ENCODE measurements at places on chromosomes 11 and 22.

- DNase-seq: no peak
Measured at GRCh38 chr22:19213001-19213400, 34.5 kb upstream of the SLC25A1 start.

- no peak for DNase-seq
Measured at GRCh38 chr11:124762624-124763155, 600 bp upstream of the ESAM start.

GRCh38 chr11:130980071-130980862 lies 64.0 kb upstream of the SNX19 start:
- no peak for DNase-seq

DNA sequence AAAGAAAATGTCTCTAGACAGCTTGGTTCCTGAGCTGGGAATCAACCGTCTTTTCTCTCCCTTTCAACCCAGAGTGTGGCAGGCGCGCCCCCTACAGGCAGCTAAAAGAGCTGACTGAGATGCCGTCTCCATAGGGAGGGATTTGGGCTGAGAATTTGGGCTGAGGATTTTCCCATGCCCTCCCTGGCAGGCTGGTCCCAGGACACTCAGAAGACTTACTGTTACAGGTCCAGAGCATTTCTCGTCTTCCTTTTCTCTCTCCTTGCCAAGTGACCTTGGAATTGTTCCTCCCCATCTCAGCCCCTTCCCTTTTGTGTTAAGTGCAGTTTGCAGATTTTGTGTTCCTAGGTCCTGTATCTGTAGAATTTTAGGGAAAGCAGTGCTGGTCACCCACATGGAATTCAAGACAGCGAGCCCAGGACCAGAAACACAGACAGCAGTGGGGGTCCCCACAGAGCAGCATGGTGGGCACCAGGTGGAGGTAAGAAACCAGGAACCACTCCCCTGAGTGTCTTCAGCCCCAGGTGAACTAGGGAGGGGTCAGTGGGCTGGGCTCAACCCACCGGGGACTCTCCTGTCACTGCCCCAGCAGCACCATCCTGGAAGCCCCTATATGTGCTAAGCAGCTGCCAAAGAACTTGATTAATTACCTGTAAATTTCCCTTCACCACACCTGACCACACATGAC lies 9.9 kb upstream of the IGLL5 start:
- peak; percentile 36 for DNase-seq

DNA sequence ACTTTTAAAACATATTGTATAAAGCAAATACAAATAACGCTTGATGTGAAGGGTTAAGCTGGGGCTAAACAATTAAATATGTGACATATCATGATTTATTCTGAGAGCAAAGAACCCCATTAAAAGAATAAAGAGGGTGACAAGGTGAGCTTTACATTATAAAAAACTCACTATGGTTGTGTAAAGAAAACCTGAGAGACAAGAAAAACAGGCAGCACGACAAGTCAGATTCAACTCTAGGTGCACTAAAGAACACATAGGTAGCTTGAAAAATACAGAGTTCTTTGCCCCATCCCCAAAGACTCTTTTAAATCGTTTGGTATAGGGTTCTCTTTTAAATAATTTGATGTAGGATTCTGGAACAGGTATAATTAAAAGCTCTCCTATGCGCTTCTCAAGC lies 63.5 kb downstream of the LUZP2 start:
- DNase-seq: no peak

DNA sequence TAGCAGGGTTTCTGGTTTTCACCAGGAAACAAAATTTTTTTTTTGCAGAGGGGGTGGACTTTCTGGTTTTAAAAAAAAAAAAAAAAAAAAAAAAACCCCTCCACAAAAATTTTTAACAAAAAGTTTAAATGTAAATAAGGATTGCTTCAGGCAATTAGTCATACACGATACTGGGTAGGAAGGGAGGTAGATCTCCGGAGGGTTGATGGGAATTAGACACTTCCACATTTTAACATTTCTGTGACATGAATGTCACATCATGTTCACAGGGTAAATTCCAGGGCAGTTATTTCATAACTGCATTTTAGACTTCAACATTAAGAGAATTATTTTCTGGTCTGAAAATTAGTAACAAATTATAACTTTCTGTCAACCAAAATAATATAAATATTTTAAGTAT lies 15.9 kb downstream of the NUP98 start:
- DNase-seq: no peak

DNA sequence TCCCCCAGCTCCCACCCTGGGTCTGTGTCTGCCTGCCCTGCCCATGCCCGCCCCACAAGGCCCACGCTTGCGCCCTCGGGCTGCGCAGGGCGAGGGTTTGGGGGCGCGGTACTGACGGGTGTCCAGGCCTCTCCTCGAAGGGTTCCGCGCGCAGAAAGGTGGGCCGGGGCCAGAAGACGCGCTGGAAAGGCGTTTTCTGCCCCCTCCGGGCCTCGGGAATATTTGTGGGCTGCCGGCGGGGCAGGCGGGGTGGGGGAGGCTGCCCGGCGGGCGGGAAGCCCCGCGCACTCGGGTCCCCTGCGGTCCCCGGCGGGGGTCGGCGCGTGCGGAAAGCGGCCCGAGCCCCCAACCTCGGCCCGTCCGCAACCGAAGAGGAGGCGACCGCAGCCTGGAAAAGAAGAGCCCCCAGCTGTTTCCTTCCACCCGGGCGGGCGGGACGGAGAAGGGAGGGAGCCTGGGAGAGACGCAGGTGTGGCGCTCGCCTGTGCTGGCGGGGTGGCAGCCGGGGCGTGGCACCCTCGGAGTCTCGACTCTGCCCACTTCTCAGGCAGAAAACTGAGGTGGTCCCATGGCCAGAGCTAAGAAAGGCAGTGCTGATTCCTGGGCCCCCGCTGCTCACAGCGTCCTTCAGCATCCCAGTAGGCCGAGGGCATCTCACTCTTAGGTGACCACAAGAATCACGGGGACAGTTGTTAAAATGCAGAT lies 59.0 kb downstream of the THAP12 start:
- no peak for DNase-seq

DNA sequence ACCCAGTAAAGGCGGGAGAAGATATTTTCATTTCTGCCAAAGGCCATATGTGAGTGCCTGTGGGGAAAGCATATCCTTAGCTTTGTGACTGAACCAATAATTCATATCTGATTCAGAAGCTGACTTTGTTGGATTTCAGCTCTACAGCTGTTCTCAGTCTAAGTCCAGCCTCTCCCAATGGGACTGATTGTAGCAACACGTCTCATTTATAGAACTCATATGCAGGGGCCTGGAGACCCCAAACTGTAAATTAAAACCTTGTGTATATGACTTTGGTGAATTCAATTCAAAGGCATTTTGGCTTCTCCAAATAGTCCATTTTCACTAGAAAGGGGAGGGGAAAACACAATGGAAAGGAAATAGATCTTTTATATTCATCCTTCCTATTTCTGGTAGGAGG lies 250.4 kb upstream of the SORL1-AS1 start:
- DNase-seq: no peak

DNA sequence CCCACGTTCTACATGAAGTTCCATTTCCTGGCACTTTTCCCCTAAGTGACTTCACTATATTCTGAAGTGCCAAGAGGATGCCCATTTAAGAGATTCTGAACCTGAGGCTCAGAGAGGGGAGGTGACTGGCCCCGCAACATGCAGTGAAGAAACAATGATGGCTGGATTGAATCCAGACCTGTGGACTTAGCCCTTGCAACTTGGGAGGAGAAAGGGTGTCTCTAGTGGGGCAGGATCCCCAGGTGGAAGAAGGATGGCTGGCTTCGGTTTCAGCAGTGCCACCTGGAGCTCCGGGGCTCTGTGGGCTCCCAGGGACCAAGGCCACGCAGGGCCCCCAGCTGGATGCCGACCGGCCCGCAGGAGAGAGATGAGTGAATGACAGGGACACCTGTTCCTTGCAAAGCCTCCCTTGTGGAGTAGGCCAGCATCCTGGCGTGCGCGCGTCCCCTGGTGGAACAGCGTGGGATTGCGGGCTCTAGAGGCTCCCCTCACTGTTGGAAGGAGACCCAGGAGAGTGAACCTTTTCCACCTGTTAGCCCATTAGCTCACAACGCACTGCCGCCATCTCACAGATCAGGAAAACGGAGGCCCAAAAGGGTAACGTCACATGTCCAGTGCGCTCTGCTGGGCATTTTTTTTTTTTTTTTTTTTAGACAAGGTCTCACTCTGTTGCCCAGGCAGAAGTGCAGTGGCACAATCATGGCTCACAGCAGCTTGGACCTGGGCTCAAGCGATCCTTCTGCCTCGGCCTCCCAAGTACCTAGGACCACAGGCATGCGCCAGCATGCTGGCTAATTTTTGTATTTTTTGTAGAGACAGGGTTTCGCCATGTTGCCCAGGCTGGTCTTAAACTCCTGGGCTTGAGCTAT lies 104.7 kb downstream of the KIAA1671 start:
- DNase-seq: no peak

- no peak for DNase-seq
Measured at GRCh38 chr11:64534950-64535349, 56.1 kb upstream of the SLC22A12 start.

GRCh38 chr11:111259896-111260295 lies 14.4 kb downstream of the POU2AF2 start:
- DNase-seq: no peak

GRCh38 chr22:23841736-23842445 lies 3.1 kb upstream of the DERL3 start:
- no peak for DNase-seq

DNA sequence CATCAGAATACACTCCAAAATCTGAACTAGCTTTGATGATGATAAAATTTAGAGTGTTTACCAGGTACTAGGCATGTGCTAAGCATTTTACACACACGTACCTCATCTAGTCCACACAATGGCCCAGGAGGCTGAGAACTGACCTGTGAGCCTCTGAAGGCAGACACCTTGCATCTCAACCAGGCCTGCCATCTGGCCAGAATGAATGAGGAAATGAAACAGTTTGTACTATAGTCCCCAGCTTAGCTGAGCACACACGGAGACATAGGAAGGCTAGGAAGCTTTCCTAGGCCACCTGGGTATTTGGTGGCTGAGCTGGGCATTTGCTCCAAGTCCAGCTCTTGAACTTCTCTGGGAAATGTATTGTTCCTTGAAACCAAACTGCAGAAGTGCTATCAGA lies 6.9 kb upstream of the SHANK3 start:
- DNase-seq: no peak

- DNase-seq: no peak
Measured at GRCh38 chr11:74951226-74951625, 2.2 kb downstream of the SPCS2 start.

- no peak for DNase-seq
Measured at GRCh38 chr22:22388090-22388489, 120.5 kb downstream of the ZNF280B start.

DNA sequence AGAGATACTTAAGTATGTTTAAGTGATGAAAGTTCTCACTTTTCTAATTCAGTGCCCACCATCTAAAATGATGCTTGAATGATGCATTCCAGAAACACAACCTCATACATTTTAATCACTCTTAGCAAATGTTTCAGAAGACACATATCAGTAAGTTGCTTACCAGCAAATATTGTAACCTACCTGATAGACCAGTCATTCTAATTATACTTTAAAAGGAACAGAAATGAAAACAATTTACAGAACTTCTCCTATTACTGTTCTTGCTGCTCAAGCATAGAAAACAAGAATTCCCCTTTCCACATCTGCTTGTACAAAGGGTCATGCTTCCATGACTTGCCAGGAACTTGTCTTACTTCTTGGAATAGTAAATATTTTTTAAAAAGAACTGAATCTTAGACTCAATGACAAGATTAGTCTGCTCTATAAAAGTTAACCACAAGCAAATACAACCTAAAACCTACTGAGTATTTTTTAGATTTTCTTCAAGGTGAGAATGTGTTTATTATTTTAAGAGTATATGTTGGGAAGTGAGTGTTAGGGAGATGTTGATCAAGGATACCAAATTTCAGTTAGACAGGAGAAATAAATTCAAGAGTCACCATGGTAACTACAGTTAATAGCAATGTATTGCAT lies 82.0 kb upstream of the SC5D start:
- no peak for DNase-seq

DNA sequence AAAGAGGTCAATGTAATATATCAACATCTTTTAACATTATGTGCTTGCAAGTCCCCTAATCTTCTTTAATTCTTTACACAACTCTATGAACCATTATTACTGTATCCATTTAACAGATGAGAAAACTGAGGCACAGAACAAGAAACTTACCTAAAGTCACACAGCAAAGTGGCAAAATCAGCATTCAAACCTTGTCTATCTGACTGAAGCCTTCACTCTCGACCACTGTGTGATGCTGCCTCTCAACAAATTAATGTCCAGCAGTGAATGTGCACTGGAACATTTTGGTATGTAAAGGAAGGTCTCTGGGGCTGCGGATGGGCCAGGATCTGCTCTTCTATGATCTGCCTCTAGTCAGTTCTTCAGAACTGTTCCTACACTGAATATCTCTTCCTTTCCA lies 42.1 kb downstream of the PRCP start:
- no peak for DNase-seq

- DNase-seq: no peak
Measured at GRCh38 chr22:37663521-37664140, 5.1 kb downstream of the PDXP start.

DNA sequence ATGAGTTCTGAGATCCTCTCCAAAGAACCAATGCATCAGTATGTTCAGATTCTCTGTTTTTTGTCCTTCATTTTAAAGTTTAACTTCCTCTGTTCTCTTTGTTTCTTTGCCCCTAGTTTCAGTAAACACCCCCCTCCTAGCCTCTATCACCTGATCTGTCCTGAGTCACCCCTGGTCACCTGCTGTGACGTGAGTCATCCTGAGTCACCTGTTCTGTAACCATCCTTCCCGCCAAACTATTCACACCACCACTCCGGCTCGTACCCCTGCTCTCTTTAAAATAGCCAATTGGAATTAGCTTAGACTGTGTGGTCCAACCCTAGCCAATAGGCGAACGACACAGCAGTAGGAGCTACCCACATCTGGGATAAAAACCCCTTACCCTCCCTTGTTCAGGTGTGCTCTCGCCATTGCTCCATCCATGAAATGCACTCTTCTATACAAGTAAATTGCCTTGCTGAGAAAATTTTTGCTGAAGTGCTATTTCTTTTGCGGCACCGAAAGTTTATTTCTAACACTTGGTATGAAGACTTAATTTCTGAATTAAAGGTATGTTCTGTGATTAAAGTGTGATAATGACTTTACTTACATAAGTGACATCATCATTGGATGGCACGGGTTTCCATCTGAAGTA lies 318.4 kb downstream of the AASDHPPT start:
- DNase-seq: no peak

GRCh38 chr22:30777587-30777986 lies 82.9 kb downstream of the OSBP2 start:
- no peak for DNase-seq

GRCh38 chr11:78957476-78958245 lies 383.0 kb upstream of the NARS2 start:
- no peak for DNase-seq

All from pons (tissue), 1 donor.